Brain pericyte (primary cell): ENCODE measurements at places on chromosomes 2 and 18.

- DNase-seq: no peak
Measured at GRCh38 chr2:157874348-157874747, 1.8 kb downstream of the ACVR1 start.

- no peak for DNase-seq
Measured at GRCh38 chr18:10771053-10771709, 245.4 kb downstream of the NAPG start.

DNA sequence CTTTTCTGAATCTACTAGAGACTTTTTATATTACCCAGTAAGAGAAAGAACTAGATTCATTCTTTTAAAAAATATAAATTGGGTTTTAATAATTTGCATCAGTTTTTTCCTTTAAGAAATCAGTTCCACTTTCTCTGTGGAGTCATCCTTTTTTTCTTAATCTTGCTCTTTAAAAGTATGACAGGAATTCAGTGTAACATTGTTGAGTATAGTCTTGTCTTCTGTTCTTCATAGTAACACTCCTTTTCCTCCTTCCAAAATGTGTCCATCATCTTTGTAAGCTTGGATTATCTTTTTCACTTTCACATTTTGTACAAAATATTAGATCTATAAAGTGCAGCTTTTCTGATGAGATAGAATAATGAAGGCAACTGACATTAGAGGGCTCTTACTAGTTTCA is 135.4 kb downstream of the HAUS1 start:
- no peak for DNase-seq

DNA sequence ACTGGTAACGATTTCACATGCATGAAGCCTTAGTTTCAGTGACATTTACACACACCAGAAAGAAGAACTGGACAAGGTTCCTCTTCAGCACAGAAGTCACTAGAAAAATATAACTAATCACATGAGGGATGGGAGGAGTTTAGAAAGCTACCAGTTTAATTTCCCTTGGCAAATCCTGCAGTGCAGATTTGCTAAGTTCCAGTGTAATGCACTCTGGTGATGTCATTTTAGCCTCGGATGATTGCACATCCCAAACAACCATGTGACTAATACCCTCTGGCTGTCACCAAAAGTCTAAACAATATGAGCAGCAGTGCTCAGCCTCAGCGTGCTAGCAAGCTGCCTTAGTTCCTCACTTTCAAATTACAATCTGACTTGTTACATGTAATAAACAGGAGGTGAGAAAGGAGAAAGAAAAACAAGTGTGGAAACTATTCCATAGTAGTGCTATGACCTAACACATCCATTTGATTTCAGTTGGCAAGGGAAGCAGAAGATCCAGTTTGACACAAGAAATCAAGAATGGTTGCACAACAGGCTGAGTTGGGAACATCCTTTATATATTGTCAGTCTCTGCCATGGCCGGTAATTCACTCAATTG is 35.3 kb upstream of the PPP1CB start:
- peak; percentile 25 for DNase-seq

- DNase-seq: no peak
Measured at GRCh38 chr18:59961070-59961469, 61.3 kb downstream of the PMAIP1 start.

- no peak for DNase-seq
Measured at GRCh38 chr2:205889114-205889513, 196.9 kb downstream of the INO80D start.

DNA sequence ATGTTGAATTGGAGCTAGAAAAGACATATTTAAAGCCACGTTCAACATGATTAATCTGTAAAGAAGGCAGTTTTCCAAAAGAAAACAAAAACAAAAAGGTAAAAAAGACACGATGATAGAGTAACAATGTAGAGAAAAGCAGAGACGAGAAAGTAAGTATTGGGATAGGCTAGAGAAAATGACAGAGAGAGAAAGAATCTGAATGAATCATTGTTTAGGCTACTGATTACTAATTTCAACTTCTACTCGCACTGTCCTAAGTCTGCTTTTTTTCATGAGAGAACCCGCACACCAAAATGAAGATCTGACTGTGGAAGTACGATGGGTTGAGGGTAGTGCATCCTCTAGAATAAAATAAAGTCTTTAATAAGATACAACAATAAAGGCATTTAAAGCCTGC is 1599.2 kb upstream of the TMEFF2 start:
- DNase-seq: no peak

DNA sequence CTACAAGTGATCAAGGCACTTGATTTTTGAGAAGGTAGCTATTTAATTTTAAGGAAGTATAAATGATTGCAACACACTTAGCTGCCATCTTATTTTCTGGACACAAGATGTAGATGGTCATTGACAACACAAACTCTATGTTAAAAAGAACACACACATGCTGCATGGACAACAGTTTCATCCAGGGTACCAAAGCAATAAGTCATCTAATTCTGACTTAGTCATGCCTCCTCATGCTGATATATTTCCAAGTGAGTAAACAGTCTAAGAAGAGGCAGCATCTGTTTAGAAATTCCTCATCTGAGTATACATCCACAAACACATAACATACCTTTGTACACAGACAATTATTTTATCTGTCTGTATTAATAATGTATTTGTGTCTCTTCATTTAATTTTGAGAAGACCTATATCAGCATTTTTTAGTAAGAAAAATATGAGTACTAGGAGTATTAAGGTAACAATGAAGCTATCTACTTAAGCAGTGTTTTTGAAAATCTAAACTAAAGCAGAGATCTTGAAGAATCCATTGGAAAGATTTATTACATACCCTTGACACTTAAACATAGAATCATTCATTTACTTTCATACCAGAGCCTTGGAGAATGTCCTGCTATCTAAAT is 84.9 kb downstream of the SCN1A start:
- no peak for DNase-seq

DNA sequence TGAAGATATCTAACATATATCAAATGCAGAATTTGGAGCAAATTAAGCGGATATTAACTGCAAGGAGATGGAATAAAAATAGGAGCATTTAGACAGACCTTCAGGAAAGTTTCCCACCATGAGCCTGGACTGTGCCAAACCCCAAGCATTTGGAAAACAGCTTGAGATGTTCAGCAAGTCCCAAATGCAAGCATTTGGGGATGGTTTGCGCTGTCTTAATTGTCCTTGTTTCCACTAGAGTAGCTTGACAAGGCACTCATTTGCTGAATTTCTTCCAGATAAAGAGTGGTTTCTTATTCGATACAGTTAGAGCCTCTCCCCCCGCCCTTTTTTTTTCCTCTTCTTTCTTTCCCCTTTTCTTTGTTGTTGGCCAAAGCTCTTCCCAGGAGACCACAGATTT is 77.1 kb upstream of the CDC42EP3 start:
- DNase-seq: no peak

DNA sequence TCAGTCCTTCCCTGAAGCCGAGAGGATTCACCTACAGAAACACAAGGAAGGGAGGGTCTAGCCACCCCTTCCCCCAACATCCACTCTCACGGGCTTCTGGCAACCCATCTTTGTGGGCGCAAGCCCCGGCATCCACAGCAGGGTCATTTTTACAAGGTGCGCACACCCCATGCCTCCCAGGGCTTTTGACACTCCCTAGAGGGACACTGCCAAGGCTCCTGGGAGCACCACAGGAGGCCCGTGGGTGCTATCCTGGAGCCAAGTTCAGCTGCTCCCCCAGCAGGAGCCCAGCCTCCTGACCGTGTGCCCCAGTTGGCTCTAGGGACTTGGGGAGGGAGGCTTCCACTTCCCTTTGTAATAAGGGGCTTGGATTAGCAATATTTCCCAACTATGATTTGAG is 251.6 kb downstream of the TNS1 start:
- DNase-seq: no peak

- no peak for DNase-seq
Measured at GRCh38 chr18:13646633-13647032, 79.7 kb downstream of the FAM210A start.

DNA sequence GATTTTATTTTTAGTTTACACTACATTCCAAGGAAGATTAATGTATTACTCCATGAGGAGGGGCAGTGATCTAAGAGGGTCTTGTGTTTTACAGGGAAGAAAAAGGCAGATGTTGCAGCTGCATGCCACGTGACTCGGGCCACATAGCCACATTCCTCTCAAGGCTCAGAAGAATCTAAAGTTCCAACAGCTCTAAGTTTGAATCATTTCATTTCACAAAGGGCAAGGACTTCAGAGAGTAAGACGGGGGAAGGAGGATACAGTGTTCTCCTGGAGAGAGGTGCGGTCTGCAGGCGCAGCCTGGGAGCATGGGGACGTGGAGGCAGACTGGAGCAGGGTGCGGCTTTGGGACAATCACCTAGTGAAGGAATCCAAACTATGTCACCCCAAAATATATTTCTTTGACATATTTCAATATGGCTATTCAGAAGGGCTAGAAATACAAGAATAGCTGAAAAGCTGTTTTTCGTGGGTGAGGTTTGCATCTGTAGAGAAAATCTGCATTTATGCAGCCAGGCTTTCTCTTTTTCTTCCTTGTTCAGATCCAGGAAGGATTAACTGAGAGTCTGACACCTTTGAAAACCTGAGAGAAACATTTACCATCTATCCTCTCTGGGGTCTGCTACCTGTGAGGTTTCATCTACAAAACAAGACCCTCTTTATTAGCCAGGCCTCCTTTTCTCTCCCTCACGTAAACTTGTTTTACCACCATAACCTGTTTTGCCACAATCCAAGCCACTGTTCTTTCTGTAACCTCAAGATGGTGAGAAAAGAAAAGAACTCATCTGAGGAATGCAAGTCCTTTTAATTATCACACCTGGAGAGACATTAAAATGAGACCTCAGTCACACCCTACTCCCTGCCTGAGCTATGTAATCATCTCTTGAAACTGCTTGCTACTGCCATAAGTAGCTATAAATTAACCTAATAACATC is 165.1 kb upstream of the NDUFV2 start:
- DNase-seq: no peak
